Stimulated activated CD8-positive, alpha-beta memory T cell treated with anti-CD3 and anti-CD28 coated beads, Interleukin-7, amount 100 ng/mL, for 4 hours (primary cell): ENCODE measurements at places on chromosomes 16 and 17.
A peak's percentile ranks its signal among the peaks of the same experiment; 100 is the strongest.

GRCh38 chr16:67268136-67268579 is 11.2 kb upstream of the PLEKHG4 start:
- no peak for DNase-seq

DNA sequence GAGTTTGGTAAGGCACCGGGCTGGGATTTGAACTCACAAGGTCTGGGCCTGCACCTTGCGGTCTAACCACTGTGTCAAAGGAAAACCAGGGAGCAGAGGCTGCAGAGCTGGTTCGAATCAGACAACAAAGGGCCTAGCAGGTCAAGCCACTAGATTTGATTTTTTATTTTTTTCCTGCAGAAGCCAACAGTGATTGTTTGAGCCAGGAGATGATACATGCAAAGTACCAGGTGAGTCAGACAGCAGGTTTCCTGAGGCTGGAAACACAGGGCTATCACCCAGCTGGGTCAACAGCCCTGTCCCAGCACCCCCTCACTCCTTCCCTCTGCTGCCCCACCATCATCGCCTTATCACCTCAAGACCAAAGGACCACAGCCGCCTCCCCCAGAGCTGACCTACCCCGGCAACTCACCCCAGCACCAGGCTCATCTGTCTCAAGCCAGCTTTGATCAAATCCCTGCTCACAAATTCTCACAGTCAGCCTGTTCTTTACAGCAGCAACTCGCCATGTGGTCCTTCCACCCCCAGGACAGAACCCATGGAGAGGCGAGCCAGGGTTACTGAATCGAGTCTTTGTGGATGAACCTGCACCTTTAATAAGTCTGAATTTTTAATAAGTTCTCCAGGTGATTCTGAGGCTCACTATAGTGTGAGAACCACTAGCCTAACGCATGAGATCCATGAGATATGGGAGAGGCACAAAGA is 13.0 kb upstream of the KRT19 start:
- no peak for DNase-seq

DNA sequence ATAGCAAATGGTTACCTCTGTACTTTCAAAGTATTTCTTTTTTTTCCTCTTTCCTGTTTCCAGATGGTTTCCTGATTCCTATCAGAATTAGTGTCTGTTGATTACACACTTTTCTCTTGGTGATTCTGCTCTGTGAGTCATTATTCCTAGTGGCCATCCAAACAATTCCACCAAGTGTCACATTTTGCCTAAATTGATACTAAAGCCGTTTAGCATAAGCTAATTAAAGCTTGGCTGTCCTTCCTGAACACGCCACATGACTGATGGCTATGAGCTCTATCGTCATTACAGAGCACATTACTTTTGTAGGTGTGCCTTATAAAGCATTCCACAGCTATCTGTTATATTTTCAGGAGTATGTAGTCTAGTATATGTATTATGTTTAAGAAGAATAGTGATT is 671.2 kb downstream of the CDH8 start:
- DNase-seq: no peak

DNA sequence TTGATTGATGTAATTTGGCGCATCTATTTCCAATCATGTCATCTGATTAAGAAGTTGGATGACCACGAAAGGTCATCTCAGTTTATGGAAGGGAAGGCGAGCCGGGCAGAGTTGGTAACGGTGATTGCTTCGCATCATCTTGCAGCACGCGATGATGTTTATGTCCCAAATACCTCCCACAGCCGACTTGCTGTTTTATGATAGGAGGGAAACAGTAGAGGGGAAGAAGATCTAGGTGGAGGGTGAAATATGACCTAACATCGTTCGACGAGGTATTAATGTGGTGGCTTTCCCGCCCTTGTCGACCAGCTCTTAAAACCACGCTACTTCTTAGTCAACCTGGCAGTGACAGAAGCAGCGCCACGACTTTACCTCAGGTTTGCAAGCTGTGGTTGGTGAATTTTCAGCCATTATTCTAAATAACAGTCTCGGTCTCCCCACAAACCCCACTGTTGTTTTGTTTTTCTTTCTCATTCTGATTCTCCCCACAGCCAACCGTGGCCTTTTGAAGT is 805 bp upstream of the TANC2 start:
- no peak for DNase-seq

GRCh38 chr17:39192901-39193300 is 4.6 kb downstream of the CACNB1 start:
- no peak for DNase-seq

- no peak for DNase-seq
Observed at GRCh38 chr17:68542698-68543463, 30.7 kb downstream of the PRKAR1A start.

DNA sequence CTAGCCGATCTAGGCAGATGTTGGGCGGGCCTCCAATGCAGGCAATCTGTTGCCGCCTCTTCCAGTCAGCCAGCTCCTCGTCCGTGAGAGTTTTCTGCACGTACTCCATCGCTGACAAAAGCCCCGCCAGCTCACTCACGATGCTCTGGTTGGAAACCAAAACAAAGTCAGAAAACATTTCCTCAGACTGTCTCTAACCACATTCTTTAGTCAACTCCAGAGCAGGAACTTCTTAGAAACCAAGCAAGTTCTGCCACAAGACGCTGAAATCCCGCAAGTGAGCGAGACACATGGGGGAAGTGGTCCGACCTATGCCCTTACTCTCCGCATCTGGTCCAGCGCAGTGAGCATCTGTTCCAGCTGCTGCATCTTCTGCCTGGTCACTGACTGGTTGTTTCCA is 49.1 kb downstream of the STAT5A start:
- peak; percentile 52 for DNase-seq

DNA sequence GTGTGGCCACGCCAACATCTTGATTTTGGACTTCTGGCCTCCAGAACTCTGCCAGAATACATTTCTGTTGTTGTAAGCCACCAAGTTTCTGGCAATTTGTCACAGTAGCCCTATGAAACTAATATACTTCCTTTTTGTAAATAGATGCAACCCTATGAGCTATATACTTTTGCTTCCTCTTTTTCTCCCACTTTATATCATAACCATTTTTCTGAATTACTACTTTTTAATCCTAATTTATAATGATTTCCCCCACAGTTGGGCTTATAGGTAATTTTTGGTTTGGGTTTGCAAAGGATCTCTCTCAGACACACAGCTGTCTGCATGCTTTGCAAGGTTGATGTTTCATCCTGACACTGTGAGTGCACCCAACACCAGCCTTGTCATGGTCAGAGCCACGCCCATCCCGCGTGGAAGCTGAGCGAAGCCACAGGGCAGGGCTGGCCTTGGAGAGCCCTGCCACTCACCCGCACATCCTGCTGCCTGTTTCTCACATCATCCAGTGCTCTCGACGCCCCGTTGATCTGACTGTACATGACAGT is 5.8 kb downstream of the TRIM25 start:
- no peak for DNase-seq

GRCh38 chr17:78707016-78707415 is 75.1 kb downstream of the CYTH1 start:
- DNase-seq: no peak

GRCh38 chr16:82628088-82628423 is 1.3 kb downstream of the CDH13 start:
- no peak for DNase-seq

DNA sequence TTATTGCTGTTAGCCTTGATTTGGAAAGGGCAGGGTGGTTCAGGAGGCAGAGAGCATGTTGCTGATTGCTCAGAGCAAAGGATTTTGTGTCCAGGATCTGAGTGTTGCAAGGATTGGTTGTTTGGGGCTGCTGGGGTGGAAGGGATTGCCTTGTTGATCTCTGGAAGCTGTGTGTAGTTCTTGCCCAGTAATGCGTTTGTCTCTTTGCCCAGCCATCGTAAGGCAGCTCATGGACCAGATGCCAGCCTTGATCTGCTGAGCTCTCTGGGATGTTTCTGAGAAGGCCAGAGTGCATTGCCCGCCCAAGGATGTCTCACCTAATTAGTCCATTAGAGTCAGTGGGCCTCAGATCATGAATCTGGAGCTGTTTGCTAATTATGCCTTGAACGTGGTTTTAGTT is 33.6 kb downstream of the NKD1 start:
- DNase-seq: no peak

DNA sequence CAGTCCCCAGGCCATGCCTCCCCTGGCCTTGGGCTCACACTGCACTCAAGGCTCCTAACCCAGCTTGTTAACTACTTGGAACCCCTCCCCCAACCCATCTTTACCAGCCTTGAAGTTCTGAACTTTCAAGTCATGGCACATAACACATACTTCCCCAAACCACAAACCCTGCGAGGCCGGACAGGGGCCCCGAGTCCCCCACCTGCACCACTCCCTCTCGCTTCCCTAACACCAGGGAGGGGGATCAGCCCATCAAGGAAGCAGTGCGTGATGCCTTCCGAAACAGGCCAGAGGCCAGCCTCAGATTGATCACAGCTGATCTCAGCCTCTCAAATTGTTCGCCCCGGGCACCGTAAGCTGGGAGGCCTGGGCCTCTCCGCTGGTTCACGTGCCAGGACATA is 3.0 kb upstream of the NLRC3 start:
- DNase-seq: no peak

- DNase-seq: no peak
Observed at GRCh38 chr17:2030779-2031163, 818 bp downstream of the DPH1 start.

DNA sequence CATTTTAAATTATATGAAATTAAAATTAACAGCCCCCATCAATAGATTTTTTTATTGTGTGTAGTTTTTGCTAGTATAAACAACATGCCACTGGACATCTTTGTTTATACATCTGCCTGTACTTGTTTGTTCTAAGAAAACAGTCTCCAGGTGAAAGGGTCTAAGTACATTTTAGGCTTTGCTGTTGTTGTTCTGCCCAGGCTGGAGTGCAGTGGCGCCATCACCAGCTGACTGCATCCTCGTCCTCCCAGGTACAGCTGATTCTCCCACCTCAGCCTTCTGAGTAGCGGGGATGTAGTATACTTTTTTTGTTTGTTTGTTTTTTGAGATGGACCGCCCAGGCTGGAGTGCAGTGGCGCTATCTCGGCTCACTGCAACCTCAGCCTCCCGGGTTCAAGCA is 25.5 kb downstream of the C17orf58 start:
- DNase-seq: no peak

DNA sequence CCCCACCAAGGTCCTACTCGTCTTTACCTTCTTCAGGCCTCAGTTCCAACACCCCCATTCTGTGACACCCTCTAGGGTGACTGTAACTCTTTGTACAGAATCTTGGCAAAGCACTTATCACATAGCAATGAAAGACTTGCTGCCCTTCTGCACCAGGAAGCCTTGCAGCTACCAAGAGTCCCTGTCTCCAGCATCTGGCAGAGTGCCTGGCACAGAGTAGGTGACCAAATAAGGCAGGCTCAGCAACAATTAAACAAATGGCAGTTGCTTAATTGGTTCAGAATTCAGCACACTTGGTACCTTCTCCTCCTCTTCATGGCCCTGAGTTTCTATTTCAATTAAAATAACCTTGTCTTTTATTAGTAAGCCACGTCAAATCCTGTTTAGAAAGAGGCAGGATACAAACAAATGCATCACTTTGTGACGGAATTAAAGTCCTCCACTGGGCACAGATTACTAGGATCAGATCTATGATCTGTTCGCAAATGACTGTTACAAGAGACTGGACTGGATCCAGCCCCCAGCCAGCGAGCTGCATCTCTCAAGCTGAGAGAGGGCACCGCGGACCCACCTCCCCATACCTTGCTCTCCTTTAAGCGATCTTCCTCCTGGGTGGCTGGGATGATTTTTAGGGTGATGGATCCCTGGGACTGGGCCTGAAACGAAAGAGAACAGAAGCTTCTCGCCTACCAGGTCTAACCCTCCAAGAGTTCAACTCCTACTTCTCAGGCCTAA is 9.4 kb downstream of the MPP3 start:
- DNase-seq: no peak

DNA sequence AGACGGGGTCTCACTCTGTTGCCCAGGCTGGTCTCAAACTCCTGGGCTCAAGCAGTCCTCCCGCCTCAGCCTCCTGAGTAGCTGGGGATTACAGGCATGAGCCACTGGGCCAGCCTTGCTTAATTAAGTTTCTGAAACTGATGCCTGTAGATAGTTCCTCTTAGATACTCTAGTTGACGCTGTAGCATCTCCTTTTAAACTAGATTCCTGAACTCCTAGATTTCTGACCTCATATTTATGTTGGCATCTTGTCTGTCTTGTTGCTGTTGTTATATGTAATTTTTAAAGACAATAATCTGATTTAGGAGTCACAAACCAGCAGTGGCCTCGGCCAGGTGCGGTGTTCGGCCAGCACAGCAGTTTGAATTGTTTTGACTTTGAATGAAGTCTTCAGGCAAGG is 37.5 kb downstream of the DHRS7B start:
- no peak for DNase-seq

GRCh38 chr16:6643080-6643686 is 689.5 kb upstream of the RBFOX1 start:
- DNase-seq: peak; percentile 8

DNA sequence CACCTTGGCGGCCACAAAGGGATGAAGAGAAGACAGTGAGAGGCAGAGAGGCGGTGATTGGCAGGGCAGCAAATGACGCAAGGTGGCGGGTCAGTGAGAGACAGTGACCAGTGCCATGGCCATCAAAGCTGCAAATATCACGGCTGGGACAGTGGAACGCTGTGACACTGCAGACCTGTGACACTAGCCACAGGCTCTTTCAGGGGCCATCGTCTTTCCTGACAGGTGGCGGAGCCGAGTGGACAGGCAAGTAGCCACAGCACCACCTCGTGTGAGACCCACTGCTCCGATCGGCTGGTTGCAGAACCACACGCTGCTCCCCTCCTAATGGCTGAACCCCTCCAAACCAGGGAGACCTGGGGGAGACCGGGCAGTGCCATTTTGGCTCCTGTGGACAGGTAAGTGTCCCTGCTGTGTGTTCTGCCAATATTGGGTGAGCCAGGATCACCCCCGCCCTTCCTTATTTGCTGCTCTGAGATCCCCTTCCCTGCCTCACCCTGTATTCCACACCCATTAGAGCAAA is 7.9 kb upstream of the ZNF778 start:
- no peak for DNase-seq

- no peak for DNase-seq
Observed at GRCh38 chr16:89506113-89506504, 2.1 kb upstream of the SPG7 start.

- no peak for DNase-seq
Observed at GRCh38 chr17:6019959-6020358, 50.2 kb upstream of the WSCD1 start.

DNA sequence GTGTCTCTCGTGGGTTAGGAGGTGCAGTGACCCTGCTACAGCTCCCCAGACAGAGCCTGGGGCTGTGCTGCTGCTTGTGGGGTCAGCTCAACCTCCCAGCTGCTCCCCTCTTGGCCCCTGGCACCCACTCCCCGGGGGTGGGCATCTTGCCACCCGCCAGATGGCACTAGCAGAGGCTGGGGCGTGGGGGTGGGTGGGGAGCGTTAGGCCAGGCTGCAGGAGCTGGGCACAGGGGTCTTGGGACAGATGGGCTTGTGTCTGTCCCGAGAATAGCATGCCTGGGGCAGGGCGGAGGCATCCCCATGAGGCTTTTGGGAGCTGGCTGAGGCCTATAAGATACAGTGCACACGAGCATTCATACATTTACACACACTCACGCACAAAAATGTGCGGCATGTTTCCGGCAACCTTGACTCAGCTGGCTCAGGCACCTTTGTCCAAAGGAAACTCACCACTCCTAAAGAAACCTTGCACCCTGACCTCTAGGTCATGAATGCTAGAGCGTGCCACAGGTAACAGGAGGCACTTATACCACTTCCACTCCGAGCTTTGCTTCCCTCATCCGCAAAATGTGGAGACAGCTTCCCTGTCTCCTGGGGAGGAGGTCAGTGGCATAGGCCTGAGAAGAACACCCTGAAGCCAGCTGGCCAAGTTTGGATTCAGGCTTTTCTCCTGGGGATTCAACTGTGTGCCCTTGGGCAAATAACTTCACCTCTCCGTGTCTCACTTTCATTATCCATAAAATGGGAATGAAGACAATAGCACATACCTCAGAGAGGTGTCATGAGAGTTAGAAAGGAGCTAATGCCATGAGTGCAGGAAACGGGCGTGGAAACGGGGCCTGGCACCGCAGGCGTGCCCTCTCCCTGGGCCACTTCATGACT is 78.9 kb upstream of the LHX1 start:
- no peak for DNase-seq
